ENCODE measurements at places on chromosomes 13 and 19.

- DNase-seq, result no peak
Observed at GRCh38 chr13:40377783-40378182, 288.7 kb downstream of the FOXO1 start.

DNA sequence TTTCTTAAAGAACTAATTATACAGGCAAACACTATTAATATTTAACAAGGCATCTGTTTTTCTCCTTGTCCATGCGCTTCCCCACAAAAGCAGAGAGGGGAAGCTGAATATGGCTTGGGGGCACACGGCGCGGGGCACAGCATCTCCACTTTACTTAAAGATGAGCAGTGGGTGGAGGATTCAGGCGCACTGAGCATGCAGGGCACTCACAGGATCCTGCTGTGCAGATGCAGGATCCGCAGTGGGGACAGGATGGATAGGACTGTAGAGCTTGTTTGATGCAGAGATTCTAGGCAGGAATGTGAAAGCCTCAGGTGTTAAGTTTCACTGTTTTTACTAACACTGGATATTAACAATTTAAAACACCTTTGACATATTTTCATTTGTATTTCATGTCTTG lies 43.3 kb downstream of the ATP11A start:
- no peak for DNase-seq

DNA sequence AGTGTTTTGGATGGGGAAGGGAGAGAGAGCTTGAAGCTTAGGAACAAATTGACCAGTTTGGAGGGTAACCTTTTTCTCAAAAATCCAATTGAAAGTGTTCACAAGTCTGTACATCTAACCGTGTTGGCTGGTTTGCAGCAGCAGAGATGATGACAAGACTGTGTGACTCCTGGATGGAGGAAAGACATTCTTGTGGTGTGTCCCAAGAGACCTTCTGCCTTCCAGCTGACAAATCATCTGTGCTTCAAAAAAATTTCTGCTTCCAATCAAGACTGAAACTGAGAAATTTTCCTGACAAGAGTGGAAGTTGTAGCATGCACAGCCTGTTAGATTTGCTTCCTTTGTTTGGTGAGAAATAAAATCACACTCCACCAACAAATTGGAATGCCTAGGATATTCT lies 56.2 kb downstream of the LACC1 start:
- DNase-seq, result no peak

DNA sequence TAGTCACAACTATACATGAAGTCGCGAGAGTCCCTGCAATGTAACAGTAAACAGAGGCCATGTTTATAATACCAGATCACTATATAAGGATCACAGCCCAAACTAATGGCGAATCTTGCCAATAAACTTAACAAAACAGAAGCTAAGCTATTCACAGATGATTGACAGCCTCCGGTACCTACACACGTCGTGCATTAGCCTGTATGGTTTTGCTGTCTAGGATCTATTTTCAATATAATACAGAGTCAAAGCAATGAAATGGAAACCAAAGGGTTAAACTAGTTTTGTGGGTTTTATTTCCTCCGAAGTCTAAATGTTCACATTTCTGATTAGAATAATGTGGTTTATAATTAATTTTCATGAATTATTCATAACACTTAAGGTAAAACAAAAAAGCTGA lies 10.1 kb downstream of the ANKRD10 start:
- no peak for DNase-seq

- no peak for DNase-seq
Observed at GRCh38 chr13:105804561-105805190, 730.8 kb downstream of the EFNB2 start.

- no peak for DNase-seq
Observed at GRCh38 chr19:55464662-55465054, at the start of gene C19orf85. Gene C19orf85 (minus strand): TSS chr19:55464751. CDS start chr19:55464554, 197 bp downstream.

DNA sequence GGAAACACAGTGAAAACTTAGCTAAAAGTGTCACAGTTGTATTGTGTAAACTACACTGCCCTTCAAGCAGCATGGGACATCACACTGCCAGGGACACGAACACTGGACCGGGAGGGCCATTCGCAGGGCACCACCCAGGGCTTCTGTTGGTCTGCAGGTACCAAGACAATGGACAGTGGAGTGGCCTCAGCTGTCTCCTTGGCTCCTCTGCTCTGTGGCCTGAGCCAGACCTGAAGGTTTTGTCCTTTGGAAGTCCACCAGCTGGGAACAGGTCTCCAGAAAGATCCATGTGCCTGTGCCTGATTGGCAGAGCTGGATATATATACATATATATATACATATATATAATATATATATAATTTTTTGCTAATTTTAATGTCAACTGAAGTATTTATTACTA lies 149.8 kb downstream of the ZNF536 start:
- DNase-seq, result no peak

- DNase-seq, result no peak
Observed at GRCh38 chr19:2722541-2723344, 1.6 kb upstream of the DIRAS1 start.

- DNase-seq, result no peak
Observed at GRCh38 chr19:17081672-17082630, 6.4 kb downstream of the MYO9B start.

DNA sequence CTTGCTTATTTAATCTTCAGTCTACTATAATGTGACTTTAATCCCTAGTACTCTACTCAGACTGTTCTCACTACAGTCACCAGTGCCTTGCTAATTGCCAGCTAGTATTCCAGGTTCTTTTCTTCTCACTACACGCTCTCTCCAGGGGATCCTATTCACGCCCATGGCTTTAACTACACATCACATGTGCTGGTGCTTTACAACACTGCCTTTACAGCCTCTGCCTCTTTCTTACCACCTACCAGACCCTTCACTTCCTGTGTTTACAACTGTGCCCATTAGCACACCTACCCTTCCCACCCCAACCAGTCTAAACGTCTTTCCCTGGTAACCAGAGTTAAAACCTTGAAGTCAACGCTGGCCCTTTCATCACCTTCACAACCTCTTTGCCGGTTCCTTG lies 249.5 kb downstream of the DNAJC15 start:
- no peak for DNase-seq

DNA sequence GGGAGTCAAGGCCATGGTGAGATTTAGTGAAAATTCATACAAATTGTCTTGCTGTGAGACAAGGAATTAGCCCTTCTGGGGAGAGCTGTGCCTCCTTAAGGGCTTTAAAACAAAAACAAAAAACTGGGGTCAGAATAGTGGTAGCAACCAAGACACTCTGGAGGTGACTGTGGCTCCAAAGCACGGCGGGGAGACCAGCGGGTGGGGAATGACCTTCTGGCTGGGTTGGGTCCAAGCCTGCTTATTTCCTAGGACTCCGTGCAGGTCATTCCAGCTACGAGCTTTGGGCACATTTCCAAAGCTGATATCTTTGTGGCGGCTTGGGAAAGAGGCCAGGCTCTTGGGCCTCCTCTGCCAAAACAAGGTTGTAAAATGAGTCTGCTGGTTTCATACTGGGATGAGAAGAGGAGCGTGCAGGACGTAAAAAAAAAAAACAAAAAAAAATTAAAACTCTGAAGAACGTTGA lies 348.3 kb downstream of the UQCRFS1 start:
- DNase-seq, result no peak
